ENCODE measurements at places on chromosomes 13 and 19.

DNA sequence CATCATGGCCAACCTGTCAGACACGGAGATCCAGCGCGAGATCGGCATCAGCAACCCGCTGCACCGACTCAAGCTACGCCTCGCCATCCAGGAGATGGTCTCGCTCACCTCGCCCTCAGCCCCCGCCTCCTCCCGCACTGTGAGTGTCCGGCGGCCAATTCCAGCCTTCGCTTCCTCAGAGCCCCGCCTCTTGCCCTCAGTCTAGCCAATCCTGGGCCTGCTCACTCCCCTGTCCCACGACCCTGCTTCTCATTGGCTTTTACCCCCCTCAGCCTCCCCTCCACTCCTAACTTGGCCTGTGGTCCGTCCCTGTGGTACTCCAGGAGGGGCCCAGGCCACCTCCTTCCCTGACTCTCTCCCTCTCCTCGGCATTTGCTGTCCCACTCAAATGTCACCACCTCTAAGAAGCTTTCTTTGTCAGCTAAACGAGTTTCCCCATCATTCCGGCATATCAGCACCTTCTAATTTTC lies 12.3 kb downstream of the HRC start:
- DNase-seq: peak; percentile 88

- no peak for DNase-seq
Measured at GRCh38 chr13:110116072-110116487, 190.9 kb downstream of the COL4A1 start.

GRCh38 chr19:14107581-14108461 lies 9.7 kb downstream of the PRKACA start:
- no peak for DNase-seq

GRCh38 chr13:49629196-49629938 lies 1.1 kb downstream of the ARL11 start:
- no peak for DNase-seq

GRCh38 chr13:50999641-51000040 lies 90.0 kb downstream of the RNASEH2B start:
- DNase-seq: no peak

DNA sequence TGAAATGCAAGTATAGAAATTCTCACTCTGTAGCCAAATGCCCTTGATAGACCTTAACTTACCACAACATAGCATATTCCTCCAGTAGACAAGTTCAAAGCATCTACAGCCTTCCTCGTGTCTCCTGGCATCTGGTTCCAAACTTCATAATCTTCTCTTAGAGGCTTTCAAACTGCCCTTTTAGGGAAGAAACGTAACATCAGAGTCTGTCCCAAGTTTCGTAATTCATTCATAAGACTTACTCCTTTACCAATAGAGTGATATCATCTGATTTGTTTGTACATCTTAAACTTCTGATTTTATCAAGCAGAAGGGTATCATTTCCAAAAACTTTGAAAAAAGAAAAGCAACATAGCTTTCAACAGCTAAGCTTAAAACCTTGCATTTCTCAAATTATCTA lies 137.4 kb downstream of the SPRY2 start:
- no peak for DNase-seq

GRCh38 chr13:35518337-35518946 lies 42.0 kb upstream of the MAB21L1 start:
- DNase-seq: no peak

DNA sequence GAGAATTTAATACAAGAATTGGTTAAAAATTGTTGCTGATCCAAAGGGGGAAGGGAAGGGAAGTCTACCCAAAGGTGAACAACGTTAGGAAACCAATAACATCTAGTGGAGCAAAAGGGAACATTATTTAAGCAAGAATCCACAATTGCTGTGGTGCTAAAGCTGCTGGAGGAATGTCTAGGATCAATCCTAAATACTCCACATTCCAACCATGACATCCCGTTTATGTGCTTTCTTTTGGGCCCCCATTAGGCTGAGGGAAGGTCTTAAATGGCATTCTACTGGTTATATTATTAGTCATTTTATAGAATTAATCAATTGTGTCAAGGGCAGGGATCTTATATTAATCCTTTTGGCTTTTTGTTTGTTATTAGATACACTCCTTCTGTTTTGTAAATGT lies 39.9 kb upstream of the VWA8 start:
- DNase-seq: no peak

DNA sequence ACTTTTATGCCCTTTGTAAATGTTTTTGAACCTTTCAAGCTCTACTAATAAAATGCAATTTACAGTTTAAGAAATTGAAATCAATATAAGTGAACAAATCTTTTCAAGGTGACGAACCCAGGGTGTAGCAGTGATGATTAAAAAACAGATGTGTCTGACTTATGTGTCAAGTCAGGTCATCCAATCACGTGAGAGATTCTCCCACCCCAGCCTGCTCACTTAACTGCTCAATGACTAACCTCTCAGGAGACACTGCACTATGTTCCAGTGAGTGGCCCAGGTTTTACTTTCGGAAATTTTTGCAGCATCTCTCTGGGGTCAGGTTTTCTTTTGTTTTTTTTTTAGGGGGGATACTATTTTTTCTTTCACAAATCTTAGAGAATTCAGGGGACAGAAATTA lies 60.7 kb downstream of the ZNF429 start:
- DNase-seq: no peak

GRCh38 chr19:13337181-13337580 lies 169.1 kb downstream of the CACNA1A start:
- DNase-seq: no peak

- DNase-seq: no peak
Measured at GRCh38 chr19:11108746-11109145, 19.5 kb downstream of the LDLR start.

GRCh38 chr13:33069365-33069764 lies 53.1 kb downstream of the KL start:
- DNase-seq: no peak

DNA sequence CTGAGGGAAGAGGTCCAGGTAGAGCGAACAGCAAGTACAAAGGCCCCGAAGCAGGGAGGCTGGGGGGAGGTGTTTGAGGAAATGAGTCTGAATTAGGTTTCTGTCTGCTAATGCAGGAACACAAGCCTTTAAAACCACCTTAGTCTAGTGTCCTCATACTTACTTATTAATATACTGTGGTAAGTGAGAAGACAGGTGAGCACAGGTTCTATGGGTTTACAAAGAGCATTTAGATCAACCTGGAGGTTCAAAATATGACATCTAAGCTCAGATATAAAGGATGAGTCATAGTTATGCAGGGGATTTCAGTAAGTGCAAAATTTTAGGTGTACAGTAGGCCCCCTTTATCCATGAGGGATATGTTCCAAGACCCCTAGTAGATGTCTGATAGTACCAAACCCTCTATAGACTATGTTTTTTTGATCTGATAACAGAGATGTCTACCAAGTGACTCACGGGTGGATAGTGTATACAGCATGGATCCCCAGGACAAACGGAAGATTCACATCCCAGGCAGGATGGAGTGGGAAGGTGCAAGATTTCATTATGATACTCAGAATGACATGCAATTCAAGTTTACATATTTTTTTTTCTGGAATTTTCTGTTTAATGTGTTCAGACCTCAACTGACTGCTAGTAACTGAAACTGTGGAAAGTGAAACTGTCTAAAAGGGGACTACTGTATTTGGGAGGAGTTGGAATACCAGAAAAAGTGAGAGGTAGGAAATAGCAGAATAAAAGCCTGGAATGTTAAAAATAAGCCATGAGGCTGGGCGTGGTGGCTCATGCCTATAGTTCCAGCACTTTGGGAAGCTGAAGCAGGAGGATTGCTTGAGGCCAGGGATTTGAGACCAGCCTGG lies 18.2 kb upstream of the MED4 start:
- DNase-seq: no peak

GRCh38 chr13:110868720-110869119 lies 46.1 kb downstream of the ANKRD10 start:
- no peak for DNase-seq

- DNase-seq: no peak
Measured at GRCh38 chr19:5434351-5434917, 20.8 kb upstream of the ZNRF4 start.

DNA sequence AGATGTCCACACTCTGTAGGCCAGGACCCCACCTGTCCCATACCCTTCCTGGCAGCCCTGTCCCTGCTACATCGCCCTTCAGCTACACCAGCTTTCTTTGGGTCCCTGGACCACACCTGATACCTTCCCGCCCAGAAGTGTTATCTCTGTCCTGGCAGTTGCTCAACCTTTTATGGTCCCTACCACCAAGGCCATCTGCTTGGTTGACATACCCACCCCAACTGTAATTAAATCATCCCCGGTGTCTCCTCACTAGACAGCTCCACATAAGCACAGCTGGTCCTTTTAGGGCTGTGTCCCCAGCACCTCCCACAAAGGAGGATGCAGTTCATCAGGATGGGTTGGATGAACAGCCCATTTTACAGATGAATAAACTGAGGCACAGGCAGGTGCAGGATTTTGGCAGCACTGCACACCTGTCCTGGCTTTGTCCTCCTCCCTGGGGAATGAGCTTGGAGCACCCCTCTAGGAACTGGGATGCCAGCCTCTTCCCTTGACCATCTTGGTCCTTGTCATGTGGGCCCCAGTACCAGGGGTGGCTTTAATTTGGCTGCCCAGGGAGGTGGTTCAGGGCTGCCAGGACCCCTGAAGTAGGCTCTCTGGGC lies 12.9 kb downstream of the NACC1 start:
- no peak for DNase-seq

DNA sequence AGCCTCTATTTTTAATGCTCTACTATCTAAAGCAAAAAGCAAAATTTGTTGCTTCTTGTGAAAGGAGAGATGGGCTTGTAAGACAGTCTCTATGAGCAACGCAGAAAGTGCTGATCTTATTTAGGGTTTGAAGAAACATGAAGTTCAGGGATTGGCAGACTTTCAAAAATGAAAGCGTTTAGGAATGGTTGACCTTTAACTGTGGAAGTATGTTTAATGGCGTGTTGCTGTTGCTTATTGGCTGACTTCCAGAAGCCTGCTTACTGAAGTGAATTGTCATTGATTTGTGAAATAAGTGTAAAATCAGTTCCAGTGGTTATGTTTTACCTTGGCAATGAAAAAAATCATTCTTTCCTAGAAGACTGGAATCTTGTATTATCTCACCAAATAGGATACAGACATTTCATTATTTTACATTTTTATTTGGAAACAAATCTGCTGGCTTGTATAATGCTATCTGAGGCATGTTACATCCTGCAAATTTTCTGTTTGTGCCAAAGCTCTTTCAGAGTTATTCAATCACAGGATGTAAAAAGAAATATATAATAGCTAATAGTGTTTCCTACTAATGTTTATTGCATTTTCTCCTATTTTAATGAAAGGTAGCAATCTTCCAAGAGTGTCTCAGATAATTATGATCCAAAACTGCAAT lies 221.3 kb upstream of the SLITRK6 start:
- DNase-seq: no peak

DNA sequence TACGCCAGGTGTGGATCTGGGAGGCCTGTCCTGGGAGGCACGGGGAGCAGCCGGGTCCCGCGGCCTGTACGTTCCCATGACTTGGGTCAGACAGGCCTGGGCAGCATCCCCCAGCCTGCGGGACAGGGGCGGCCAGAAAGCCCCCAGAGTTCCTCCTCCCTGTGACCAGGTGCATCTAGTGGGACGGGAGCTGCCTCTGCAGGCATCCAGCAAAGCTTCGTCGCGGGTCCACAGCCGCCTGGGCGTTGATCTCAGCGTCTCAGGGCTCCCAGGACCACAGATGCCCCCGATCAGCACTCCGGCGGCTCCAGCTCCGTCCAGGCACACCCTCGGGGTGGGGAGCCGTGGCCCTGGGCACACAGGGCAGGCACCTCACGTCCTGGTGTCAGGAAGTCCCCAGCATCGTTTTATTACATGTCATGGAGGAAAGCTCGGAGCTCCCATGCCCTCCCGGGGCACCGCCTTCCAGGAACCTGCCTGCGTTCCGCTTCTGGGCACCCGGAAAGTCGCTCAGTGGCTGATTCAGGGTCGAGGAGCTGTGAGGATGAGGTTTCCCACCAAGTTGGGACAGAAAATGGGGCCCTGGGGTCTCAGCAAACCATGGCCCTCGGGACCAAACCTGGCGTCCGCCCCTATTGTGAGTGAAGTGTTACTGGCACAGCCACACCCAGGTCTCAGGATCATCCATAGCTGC lies 1.5 kb upstream of the GZMM start:
- DNase-seq: no peak
